Activated B cell treated with CpG ODN at 0.5 μM for 24 hours (primary cell): ENCODE measurements at places on chromosomes 6 and 20. TPM values are rescaled to one million over a fixed set of nuclear protein-coding genes. Genes with fewer than 3 reads are reported as not detected.

Gene AGER
- total RNA-seq: 23.5 and 30.8 TPM in 2 replicates

Gene GABRR1
- total RNA-seq: not detected in 2 replicates

Gene TGM2
- 20.8 and 22.9 TPM in 2 replicates for total RNA-seq

Gene COL21A1
- total RNA-seq: not detected in 2 replicates

Gene CENPW
- 4.4 and 5.2 TPM in 2 replicates for total RNA-seq

DNA sequence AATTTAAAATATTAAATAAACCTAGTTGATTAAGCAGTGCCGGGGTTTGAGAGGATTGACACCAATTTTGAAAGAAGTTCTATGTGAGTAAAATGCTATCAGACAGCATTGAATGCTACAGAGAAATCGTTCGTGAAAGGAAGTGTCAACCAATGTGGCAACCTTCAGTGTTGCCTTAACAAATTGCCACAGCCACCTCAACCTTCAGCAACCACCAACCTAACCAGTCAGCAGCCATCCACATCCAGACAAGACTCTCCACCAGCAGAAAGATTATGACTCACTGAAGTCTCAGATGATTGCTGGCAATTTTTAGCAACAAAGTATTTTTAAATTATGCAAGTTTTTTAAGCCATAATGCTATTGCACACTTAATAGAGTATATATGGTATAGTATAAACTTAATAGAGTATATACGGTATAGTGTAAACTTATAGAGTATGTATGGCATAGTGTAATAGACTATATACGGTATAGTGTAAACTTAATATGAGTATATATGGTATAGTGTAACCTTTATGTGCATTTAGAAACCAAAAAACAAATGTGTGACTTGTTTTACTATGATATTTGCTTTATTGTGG is 65.3 kb upstream of the ID4 start:
- H3K36me3 ChIP-seq: no peaks in the 10 kb centered on the region
- no peaks in the 10 kb centered on the region for H3K4me1 ChIP-seq
- no peak overlapping the region for H3K27ac ChIP-seq
- no peaks in the 10 kb centered on the region for H3K27me3 ChIP-seq

DNA sequence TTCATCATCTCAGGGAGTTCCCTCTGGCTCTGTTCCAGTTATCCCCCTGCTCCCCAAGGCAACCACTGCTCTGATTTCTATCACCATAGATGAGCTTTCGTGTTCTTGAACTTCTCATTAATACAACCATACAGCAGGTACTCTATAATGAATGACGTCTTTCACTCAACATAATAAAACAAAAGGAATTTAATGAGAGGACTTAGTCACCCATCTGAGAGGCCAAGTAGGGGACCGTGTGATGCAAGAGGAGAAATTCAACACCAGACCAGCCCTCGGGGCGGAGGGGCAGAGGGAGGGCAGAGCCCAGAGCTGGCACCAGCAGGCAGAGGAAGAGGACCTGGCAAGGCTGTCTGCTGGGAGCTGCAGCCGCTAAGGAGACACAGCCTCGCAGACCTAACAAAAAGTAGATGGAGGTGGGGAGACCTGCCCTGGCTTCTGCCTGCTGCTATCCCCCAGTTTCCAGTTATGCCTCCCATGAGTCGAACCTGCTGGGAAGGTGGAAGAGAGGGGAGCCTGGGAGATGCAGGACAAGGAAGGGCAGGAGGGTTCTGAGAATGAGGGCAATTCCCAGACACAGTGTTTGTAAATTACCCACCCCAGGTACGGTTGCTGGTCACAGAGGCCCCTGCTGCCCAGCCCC is 13.8 kb downstream of the CCN5 start:
- no peak overlapping the region for H3K27ac ChIP-seq
- no peak overlapping the region for H3K4me3 ChIP-seq
- no peaks in the 10 kb centered on the region for H3K36me3 ChIP-seq
- no peak for DNase-seq
- H3K4me1 ChIP-seq: no peaks in the 10 kb centered on the region

GRCh38 chr6:148508401-148509041 is 165.9 kb downstream of the SASH1 start:
- DNase-seq: no peak
- H3K27me3 ChIP-seq: peaks cover 24% of the 10 kb centered on the region
- H3K4me3 ChIP-seq: no peak overlapping the region
- H3K4me1 ChIP-seq: peaks cover 7% of the 10 kb centered on the region
- H3K27ac ChIP-seq: no peak overlapping the region
- no peaks in the 10 kb centered on the region for H3K36me3 ChIP-seq

GRCh38 chr6:10555625-10556309 is 34.6 kb downstream of the GCNT2 start:
- H3K27ac ChIP-seq: no peak overlapping the region
- H3K4me3 ChIP-seq: no peak overlapping the region
- peaks cover 51% of the 10 kb centered on the region for H3K36me3 ChIP-seq
- peaks cover 50% of the 10 kb centered on the region for H3K4me1 ChIP-seq
- DNase-seq: no peak

DNA sequence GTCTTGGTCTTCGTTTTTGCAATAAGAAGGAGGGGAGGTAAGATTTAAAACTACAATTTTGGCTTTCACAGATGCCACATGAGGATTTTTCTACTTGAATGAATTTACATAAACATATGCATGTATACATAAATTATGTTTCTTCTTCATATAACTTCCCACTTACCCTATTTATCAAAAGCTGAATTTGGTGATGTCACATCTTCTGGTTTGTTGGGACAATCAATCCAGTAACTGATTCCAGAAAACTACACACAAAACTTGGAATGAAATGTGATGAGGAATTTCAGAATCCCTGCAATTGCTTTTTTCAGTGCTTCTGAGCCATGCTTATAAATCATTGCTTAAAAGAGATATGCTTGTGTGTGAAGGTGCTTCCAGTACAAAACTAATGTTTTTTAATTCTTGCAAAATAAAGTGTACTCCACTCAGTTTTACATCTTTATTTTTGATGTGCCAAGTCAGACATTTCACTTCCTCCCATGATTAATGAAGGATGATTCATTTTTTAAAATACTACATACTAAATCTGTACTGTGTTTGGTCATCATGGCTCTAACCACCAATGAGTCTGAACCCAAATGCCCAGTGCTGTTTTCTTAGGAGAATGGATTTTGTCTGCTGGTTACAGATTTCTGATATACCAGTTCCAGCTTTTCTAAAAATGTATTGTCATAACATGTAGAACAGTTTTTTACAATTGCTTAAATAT is 32.1 kb upstream of the RIN2 start:
- no peaks in the 10 kb centered on the region for H3K36me3 ChIP-seq
- peaks cover 37% of the 10 kb centered on the region for H3K4me1 ChIP-seq
- H3K27ac ChIP-seq: no peak overlapping the region
- H3K27me3 ChIP-seq: no peaks in the 10 kb centered on the region
- H3K4me3 ChIP-seq: no peak overlapping the region

DNA sequence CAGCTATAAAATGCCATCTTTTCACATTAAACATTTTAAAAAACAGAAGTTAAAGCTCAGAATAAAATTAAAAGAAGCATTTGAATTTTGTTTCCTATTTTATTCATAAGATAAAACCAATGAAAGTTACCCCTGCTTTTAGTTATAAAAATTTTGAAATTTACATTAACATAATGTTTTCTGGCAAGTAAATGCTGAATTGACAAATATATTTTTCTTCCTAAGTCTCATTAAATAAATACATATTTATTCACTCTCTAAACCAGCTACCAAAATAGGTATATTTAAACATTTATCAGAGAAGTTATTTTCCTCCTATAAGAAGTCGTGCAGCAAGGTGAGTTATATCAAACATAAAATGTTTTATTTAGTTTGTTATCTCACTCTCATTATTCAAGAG is 213.6 kb downstream of the TRDN start:
- H3K27ac ChIP-seq: no peak overlapping the region
- no peaks in the 10 kb centered on the region for H3K27me3 ChIP-seq
- H3K36me3 ChIP-seq: no peaks in the 10 kb centered on the region

GRCh38 chr20:32638848-32639247 is 34.9 kb downstream of the C20orf203 start:
- no peak overlapping the region for H3K27ac ChIP-seq
- peaks cover 5% of the 10 kb centered on the region for H3K27me3 ChIP-seq
- H3K4me1 ChIP-seq: no peaks in the 10 kb centered on the region
- H3K36me3 ChIP-seq: no peaks in the 10 kb centered on the region
- DNase-seq: no peak

GRCh38 chr6:95805699-95806098 is 210.1 kb upstream of the FUT9 start:
- H3K27ac ChIP-seq: no peak overlapping the region
- no peak overlapping the region for H3K4me3 ChIP-seq
- no peak for DNase-seq
- no peaks in the 10 kb centered on the region for H3K4me1 ChIP-seq

DNA sequence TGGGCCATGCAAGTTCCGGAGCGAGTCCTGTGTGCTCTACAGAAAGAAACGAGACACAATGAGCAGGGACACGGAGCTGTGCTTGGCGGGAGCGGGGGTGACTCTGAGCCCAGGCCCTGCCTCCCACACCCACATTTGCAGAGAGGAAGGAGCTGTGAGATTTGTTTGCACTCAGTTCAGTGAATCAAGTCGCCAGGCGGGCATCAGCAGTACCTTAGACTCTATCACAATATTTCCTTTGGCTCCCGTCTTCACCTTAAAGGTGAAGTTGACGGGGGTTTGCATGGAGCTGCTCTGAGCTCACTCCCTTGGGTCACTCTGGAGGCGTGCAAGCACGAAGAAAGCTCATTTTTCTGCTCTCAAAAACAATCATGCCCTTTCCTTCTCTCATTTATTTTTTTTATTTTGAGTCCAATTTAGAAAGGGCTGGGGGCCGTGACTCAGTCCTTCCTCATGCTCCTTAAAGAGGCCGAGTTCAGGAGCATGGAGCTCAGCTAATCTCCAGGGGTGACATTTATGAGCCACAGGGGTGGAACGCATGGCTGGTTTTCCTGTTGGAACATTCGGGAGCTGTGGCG is 188.2 kb downstream of the NFATC2 start:
- H3K4me1 ChIP-seq: no peaks in the 10 kb centered on the region
- H3K27me3 ChIP-seq: peaks cover 16% of the 10 kb centered on the region
- DNase-seq: no peak
- H3K27ac ChIP-seq: no peak overlapping the region
